Fibroblast of skin of left biceps (primary cell): ENCODE measurements at places on chromosomes 3 and 15.

DNA sequence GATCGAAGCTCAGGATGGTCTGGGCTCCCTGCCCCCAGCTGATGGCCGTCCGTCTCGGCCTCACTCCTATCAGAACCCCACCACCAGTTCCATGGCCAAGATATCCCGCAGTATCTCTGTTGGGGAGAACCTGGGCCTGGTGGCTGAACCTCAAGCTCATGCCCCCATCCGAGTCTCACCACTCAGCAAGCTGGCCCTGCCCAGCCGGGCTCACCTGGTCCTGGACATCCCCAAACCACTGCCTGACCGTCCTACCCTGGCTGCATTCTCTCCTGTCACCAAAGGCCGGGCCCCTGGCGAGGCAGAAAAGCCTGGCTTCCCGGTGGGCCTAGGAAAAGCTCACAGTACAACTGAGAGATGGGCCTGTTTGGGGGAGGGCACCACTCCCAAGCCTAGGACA lies 4.4 kb upstream of the JMJD7 start:
- DNase-seq: no peak

DNA sequence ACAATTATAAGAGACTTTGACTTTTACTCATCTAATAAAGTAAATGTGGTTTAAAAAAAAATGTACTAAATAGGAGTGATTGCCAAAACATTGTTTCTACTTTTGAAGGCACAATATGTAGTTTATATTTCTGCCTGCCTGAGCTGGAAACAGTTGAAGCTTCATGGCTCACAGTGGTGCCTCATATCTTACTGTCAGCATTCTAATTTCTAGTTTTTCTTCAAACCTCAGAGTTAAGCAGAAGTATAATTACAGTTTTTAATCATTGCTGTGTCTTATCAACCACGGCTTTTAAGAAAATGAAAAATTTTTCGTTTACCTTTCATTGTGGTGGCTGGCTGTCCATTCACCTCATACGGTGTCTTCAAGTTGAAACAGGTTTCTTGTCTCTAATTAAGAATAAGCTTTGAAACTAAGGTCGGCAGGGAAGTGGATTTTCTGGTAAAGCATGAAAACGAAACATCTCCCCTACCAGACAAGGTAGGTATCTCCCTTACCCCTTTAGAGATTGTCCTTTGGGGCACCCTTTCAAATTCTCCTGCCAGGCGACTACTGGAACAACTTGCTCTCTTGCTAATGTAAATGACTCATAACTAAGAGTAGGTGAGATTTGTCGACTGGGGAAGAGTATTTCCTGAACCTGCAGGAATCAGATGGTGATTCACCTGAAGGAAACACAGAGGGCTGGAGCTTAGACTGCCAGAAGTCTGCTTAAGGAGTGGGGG lies at the start of gene GPR87:
Gene GPR87, minus strand, starts transcription at position 554 of the 725 bp plus-strand sequence. CDS start 16,720 bp downstream, outside the sequence.
- DNase-seq: no peak

GRCh38 chr3:42507761-42508335 lies 5.4 kb downstream of the VIPR1 start:
- no peak for DNase-seq

DNA sequence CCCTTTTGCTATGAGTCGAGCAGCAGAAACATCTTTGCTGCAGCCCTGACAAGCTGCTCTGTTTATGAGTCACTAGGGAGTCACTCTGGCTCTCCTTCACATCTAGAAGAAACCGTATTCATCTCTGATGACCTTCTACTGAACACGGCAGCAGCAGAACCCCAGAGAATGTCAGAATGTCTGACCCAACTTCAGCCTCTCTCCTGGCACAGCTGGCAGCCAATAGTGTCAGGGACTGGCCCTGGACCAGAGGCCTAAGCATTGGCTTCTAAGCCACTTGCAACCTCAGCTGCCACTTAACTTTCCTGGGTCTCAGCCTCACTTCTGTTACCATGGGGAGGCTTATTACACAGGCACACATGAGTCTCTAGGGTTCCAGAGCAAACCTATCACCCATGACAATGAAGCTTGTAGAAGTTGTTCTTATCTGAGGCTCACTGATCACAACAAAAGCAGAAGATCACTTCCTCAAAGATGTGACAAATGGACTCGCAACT lies 184.1 kb upstream of the TLE3 start:
- peak; percentile 17 for DNase-seq

DNA sequence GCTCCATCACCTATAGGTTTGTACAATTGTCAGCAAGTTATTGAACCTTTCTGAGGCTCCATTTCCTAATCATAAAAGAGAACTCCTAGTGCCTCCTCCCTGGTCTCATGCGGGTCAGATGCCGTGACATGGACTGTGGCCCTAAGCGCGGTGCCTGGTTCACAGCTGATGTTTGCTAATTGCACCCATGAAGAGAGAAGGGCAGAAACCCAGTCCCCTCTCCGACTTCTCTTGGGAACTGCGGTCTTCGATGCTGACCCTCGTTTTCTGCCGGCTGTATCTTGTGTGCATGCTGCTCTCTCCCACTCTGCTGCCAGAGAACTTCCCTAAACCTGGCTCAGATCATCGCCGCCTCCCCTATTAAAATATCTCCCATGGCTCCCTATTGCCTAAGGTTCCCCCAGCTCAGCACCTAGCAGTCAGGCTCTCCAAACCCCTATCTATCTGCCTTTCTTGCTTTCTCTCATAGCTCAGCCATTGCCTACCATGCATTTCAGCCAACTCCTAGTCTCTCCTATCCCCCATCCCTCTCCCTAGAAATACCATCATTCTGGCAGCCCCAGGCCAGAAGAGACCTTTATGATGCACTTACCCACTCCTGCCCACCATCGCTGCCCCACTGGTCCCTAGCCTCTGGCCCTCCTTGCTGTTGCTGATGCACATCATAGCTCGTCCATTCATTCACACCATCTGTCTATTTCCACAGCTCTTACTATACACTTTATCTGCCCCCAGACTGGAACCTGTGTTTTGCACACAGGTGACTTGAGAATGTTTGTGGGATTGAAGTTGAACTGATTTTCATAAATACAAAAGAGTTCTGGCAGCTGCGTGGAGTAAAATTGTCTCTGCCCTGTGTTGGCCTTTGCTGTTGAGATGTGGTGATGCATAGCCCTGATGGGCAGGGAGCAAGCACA lies 6.6 kb downstream of the ISG20 start:
- DNase-seq: no peak
